ENCODE measurements at places on chromosomes 11 and 22.

DNA sequence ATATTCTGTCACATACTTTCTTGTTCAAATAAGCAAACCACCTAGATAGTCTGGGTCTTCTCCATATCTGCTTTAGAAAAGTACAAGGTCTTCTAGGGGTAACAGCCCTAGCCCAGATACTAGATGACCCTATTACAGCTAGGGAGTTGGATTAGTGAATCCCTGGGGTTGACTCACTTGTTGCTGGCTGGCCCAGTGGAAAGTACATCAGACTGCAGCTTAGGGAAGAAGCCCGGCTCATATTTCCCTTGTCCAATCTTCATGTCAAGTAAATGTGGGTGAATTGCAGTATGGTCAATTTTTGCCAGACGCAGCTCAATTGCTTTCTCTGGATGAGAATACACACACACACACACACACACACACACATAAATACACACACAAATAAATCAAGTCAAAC, 79.1 kb upstream of the SCUBE2 start:
- peak; percentile 51 for DNase-seq

GRCh38 chr11:94924171-94924572, 49.2 kb downstream of the CWC15 start:
- no peak for DNase-seq

GRCh38 chr22:19291218-19291579, 320 bp downstream of the CLTCL1 start:
- no peak for DNase-seq

DNA sequence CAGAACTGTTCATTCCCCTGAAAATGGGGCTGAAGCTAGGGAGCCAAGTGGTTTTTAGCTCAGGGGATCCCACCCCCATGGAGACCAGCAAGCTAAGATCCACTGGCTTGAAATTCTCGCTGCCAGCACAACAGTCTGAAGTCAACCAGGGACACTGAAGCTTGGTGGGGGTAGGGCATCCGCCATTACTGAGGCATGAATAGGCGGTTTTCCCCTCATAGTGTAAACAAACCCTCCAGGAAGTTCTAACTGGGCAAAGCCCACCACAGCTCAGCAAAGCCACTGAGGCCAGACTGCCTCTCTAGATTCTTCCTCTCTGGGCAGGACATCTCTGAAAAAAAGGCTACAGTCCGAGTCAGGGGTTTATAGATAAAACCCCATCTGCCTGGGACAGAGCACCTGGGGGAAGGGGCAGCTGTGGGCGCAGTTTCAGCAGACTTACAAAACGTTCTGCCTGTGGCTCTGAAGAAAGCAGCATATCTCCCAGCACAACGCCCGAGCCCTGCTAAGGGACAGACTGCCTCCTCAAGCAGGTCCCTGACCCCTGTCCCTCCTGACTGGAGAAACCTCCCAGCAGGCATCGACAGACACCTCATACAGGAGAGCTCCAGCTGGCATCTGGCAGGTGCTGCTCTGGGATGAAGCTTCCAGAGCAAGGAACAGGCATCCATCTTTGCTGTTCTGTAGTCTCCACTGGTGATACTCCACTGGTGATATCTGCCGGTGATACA, 32.7 kb downstream of the GAB4 start:
- no peak for DNase-seq

GRCh38 chr11:13923182-13923581, 39.3 kb upstream of the SPON1 start:
- DNase-seq: no peak

- no peak for DNase-seq
These were observed 21.8 kb downstream of the OSBPL5 start for GRCh38 chr11:3143136-3143880.

DNA sequence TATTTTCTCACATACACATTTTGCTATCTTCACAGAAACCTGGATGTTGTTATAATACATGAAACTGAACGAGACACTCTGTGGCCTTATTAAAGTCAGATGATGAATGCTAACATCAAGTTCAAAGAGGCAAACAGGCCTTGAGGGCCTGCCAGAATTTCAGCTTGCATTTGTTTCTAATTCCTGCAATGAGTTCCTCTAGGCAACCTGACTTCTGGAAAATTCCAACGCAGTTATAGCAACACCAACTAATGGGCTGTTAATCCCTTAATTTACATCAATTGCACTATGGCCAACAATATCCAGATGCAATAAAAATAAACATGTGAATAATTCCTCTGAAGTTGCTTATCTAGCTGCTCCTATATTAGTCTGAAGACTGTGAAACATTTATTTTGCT, 19.1 kb downstream of the PAX6 start:
- DNase-seq: no peak

DNA sequence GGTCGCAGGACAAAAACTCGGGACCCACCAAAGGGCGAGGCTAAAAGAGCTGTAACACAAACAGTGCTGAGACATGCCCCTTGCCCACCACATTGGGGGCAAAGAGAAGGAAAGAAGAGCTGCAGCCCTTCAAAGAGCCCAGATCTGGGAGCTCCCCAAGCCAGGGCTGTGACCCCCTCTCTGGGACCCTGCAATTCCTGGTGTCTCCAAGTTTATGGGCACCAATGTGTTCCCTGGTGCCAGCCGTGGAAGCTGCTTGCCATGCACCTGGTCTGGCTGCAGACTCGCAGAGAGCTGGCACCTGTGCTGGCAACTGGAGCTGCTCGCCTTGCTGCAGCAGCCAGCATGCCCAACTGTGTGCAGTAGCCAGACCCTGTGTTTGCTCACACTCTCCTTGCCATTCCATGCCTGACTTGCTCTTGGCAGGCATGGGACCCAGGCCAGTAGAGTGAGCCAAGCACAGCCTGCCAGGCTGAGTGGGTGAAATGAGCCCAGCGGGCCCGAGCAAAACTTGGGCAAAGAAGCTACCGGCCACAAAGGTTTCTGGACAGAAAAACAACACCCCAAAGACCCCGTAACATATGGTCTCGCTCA, 16.0 kb downstream of the RRP8 start:
- DNase-seq: no peak

GRCh38 chr11:71286701-71287643, 34.6 kb upstream of the SHANK2 start:
- peak; percentile 84 for DNase-seq

DNA sequence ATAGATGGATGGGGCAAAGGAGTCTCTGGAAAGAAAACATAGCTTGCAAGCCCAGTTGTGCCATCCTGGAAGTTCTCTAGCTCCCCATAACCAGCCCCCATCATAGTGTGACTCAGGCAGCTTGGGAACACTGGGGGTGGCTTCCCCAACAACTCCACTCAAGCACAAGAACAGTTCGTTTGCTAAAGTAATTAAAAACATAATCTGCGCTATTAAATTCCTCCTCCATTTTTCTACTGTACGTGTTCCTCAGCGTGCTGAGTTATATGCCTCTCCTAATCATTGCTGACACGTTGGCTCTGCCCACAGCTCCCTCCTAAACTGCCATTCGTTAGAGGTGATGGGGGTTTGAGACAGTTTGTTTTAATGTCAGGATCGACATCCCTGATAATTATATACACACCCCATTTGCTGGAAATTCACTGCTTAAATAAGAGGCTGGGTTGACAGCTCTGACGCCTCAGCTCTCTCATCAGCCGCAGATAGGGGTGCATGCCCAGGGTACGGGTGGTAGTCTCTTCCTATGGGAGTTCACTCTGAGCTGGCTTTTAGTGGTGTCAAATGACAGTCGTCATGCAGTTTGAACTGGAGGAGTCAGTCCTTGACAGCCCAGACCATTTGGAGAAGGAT, 59.5 kb upstream of the SEZ6L start:
- no peak for DNase-seq

GRCh38 chr11:113615773-113616172, 90.3 kb downstream of the TMPRSS5 start:
- DNase-seq: peak; percentile 35

DNA sequence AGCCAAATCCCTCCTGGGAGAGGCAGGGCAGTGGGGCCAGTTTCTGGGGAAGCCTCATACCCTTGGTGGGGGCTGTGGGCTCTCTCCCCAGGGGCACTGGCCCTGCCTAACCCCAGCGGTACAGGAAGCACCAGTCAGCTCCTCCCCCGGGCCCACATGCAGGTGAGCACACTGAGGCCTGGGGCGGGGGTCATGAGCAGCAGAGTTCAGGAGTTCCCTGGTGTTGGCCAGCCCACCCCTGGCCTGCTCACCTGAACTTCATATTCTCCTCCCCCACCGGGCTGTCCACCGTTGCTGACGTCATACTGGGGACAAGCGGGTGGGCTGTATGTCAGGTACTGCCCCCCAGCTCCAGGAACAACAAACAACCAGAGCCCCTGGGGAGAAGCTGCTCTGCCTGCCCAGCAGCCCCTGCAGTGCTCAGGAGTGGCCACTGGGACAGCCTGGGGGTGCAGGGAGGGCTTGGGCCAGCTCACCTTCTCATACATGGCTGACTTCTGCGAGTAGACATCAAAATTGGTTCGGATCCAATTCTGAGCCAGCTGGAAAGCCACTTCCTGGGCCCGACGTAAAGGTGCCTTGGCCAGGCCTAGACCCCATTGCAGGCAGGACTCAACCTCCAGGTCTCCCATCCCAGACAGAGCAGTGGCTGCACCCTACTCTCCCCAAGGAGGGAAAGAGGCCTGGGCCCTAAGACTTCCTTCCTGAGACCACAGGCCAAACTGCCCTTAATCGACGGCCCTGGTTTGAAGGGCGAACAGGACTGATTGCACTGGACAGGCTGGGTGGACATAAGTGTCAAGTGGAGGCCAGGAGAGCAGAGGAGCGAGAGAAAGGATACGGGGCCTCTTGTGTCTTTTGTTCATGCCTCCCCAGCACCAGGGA, 20.8 kb downstream of the TREH start:
- DNase-seq: no peak

DNA sequence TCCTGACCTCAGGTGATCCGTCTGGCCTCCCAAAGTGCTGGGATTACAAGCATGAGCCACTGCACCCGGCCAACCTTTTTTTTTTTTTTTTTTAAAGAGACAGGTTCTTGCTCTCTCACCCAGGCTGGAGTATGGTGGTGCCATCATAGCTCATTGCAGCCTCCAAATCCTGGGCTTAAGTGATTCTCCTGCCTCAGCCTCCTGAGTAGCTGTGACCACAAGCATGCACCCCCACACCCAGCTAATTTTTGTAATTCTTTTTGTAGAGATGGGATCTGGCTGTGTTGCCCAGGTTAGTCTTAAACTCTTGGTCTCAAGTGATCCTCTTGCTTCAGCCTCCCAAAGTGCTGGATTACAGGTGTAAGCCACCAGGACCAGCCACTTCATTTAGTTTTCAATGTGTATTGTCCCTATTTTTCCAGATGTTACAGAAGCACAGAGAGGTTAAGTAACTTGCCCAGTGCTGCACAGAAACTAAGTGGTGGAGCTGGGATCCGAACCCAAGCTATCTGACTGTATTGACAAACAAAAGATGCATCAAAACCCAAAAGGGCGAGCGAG, 55.6 kb upstream of the GRK3 start:
- DNase-seq: no peak

DNA sequence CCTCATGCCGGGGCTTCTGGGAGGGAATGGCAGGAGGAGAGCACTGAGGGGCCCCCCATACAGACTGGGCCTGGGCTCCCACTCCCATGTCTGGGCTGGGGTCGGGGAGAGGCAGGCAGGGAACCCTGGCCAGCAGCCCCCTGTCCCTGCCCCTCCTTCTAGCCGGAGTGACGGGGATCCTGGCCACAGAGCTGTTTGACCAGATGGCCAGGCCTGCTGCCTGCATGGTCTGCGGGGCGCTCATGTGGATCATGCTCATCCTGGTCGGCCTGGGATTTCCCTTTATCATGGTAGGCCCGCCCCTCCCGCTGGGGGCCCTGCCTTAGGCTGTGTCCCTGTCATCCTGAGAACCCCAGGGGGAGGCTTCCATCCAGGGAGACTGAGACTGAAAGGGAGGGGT, 10.0 kb upstream of the MIF start:
- no peak for DNase-seq

- no peak for DNase-seq
These were observed 4.4 kb downstream of the SCN4B start for GRCh38 chr11:118148240-118148639.

DNA sequence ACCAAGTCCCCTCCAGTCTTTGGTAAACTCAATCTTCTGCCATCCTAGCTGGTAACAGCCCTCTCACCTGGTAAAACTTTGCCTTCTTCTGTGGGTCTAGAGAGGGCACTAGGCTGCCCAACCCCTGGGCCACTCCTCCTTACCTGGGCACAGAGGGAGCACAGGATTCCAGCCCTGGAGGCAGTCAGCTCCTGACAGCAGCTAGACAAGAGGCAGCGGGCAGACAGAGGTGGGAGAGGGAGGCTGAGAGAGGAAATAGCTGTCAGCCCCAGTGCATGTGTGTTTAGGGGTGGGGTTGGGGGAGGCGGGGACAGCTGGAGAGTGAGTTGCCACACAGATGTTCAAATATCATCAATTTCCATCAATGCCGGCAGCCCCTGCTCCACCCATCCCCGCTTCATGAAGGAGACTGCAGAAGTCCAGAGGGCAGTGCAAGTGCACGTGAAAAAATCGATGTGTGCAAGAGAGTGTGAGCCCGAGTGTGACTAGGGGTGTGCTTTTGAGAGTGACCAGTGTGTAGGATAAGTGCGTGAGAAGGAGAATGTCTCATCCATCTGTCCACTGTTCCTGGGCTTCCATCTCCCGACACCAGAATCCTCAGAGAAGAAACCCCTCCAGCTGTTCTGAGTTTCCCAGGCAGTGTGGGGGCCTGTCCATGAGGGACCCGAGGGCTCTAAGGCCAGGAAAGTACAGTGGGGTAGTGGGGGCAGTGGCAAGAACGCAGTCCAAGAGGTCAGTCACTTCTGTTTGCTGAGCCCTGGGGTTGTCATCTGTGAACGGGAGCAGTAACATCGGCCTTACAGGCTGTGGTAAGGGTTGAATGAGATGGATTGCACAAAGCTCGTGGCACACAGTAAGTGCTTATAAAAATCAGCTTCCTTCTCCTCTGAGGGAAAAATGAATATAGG, at the start of gene PTGDR2:
Gene PTGDR2 (minus strand): TSS at position 225 of the 908 bp plus-strand sequence. CDS start 2,228 bp downstream, outside the sequence.
- DNase-seq: no peak

GRCh38 chr11:33970984-33971466, 79.1 kb upstream of the LMO2 start:
- DNase-seq: peak; percentile 13

- peak; percentile 38 for DNase-seq
These were observed 7.4 kb upstream of the CLPB start for GRCh38 chr11:72441752-72442207.

- DNase-seq: peak; percentile 20
These were observed 199.7 kb downstream of the FAT3 start for GRCh38 chr11:92424281-92424680.

DNA sequence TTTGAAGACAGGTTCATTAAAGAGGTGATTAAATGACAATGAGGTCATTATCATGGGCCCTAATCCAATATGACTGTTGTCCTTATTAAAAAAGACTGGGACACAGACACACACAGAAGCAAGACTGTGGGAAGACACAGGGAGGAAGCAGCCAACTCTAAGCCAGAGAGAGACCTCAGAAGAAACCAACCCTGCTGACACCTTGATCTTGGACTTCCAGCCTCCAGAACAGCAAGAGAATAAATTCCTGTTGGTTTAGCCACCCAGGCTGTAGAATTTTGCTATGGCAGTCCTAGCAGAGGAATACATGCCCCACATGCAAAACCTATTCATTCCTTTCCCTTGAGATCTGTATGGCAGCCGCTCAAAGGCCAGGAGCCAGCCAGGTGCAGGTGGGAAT, 35.6 kb upstream of the CACNG2 start:
- no peak for DNase-seq

GRCh38 chr22:48752451-48753380, 1075.0 kb downstream of the BRD1 start:
- DNase-seq: no peak
